ENCODE measurements at places on chromosomes 5 and 9.

- peak; percentile 11 for DNase-seq
These were observed 115.3 kb downstream of the TLE4 start for GRCh38 chr9:79687131-79687447.

GRCh38 chr5:109700516-109701153 is 10.9 kb downstream of the MAN2A1 start:
- DNase-seq = no peak

- no peak for DNase-seq
These were observed 82.3 kb downstream of the SECISBP2 start for GRCh38 chr9:89400403-89401116.

- no peak for DNase-seq
These were observed 52.0 kb upstream of the SLC25A51 start for GRCh38 chr9:37955781-37956422.

DNA sequence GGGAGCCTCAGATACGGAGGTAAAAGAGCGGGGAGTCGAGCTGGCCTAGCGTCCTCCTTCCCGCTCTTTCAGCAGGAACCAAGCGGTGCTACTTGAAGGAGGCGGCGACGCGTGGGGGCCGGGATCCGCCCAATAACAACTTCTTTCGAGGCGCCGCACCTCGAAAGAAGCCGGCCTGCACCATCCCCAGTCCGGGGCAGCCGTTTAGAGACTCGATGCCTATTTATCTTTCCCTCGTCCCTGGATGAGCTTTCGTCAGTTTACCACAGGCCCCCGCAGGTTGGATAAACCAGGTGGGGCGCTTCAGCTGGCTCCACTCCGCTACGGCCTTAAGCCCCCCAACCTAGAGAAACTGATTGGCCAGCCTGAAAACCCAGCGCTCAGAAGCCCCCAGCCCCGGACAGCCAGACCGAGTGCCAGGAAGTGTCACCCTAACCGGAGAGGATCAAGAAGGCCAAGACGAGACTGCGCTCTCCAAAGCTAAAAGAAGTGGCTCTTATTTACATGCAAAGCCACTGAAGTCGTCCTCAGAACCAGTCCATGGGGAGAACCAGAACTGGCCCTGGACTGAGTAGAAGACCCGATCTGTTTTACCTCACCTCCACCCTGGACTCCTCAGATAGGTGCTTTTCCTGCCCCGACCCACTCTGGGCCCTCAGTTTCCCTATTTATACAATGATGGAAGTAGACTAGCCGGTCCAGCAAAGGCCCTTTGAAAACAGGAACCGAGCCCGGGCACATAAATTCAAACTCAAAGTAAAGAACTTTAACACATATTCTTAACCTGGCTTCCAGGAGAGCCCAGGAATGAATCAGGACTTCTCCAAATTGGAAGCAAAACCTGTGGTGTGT is 1.4 kb downstream of the HAND1 start:
- no peak for DNase-seq

DNA sequence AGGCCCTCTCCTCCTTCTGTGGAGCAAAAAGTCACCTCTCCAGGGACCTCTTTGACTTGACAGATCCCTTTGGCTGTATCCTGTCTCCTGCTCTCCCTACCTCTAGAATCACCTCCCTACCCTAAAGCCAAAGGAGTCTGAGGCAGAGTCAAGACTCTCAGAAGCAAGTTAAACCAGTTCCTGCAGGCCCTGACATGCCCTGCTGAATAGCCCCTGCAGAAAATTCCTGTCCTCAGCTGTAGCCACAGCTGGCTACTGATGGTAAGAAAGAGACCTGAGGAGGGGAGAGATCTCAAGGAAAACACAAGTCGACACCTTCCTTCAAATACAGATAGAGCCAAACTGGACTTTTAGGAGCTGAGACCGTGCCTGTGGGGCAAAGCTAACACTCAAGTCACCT is 23.7 kb upstream of the UBAP2 start:
- no peak for DNase-seq

GRCh38 chr5:143454936-143455516 is 51.5 kb upstream of the NR3C1 start:
- no peak for DNase-seq

DNA sequence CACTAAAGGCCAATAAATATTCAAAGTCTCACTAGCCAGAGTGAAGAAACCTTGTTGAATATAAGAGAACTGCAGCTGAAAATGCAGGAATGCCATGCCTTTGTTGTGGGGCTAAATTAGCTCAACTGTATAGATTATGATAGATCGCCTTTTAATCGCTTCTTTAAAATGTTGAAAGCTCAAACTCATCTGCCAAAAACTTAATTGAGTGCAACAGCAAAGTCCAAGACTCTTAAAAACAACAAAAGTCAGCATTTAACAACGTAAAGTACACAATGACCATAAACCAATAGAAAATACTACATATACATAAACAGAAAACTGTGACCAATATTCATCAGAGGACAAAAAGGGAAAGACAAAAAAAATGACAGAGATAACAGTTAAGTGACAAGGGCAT is 585.0 kb upstream of the CDH6 start:
- DNase-seq = no peak

- DNase-seq = no peak
These were observed 19.2 kb upstream of the F2RL1 start for GRCh38 chr5:76799588-76799987.

DNA sequence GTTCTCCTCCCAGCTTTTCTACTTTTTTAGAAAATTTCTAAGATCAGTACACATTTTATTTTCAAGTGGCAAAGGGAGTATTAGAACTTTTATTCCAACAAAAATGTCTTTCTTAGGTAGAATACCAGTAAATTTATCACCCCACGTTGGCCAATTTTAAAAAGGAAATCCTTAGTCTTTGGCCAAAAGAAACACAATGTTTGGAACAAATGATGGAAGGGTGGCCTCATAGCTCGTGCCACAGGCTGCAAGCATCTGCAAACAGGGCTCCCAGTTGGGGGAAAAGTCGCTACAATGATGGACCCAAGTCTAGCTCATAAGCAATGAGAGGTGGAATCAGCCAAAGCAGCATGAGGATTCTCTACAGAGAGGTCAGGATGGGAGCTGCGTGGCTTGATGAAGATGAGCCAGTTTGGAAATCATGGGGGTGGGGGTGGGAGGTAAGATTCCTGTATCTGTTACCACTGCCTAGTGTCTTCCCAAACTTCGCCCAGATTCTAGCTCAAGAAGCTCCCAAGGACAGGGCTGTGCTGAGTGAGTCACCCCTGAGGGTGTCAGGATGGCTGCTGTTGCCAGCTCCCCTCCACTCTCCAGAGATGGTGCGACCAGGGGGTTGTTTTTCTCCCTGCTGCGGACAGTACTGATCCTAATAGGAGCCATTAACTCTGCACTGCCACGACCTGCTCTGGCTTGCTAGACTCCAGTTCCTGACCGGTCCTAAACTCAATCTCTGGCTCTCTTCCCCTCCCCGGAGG is 75.6 kb downstream of the DCP2 start:
- DNase-seq = no peak

DNA sequence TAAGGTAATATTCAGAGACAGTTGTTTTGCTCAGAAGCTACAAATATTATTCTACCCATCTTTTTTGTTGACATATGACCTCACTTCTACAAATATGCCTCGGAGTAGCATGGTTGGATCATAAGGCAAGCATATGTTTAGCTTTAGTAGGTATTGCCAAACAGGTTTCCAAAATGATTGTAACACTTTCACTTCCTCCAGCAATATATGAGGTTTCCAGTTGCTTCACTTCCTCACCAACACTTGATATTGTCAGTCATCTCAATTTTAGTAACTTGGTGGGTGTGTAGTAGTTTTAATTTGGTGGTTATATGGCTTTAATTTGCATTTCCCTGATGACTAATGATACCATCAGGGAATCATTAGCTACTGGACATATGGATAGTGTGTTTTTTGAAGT is 46.7 kb downstream of the TNFSF8 start:
- DNase-seq = no peak

DNA sequence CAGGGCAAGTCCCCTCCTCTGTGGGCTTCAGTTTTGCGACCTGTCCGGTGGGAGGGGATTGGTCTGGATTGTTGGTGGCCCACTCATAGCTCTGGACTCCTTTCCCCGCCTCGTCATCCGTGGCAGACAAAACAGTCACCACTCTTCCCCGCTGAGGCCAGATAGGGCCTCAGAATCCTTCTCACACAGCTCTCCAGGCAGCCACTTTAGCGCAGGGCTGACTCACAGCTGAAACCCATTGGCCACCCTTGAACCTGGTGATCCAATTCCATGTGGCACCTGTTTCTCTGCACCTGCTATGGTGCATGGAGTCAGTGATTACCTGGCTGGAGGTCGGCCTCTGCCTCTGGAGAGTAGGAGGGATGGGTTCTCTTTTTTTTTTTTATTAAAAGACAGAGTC is 15.8 kb upstream of the CACFD1 start:
- DNase-seq = no peak

- DNase-seq = no peak
These were observed 232.0 kb downstream of the CHSY3 start for GRCh38 chr5:130136300-130136699.

- no peak for DNase-seq
These were observed 11.3 kb upstream of the ANGPTL2 start for GRCh38 chr9:127133739-127134167.

DNA sequence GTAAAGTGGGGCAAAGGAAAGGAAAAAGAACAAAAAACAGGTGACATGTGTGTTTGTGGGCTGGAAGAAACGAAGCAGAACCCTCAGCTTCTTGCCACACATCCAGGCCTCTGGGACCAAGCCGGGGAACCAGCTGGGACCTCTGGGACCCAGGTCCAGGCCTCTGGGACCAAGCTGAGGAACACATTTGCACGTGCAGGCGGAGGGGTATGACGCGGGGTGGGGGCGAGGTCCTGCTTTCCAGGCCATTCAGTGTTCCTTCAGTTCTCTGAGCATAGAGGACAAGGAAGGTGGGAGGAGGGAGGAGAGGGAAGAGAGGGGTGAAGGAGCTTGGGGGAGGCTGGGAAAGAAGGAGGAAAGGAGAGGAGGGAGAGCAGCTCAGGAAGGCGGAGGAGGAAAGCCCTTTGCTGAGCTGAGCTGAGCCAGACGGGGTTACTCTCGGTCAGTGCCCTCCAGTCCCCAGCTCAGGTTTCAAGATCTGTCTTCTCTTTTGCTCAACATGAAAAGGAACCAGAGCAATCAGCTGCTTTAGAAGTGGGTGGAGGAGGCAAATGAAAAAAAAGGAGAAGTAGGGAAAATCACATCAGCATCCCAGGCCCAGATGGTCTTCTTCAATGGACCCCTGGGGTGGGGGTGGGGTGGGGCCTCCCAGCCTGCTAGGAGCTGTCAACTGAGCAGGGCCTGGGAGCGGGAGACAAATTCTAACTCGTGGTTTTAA is 59.1 kb downstream of the ABCA1 start:
- DNase-seq = no peak

DNA sequence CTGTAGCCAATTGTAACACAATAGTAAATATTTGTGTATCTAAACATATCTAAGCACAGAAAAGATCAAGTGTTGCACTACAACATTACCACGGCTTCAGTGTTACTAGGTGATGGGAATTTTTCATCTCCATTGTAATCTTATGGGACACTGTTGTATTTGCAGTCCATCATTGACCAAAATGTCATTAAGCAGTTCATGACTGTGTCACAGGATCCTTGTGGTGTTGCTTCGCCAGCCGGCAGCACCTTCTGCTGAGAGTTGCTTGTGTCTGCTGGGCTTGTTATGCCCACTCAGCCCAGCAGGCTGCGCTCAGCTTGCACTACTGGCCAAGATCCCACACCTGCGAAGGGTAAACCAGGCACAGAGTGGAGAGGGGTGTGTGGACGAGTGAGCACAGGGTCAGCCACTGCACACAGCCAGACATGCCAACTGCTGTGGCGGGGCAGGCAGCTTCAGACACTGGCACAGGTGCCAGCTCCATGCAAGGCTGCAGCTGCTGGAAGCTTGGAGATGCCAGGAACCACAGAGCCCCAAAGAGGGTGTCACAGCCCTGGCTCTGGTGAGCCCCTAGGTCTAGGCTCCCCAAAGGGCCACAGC is 273.7 kb downstream of the CETN3 start:
- no peak for DNase-seq

GRCh38 chr5:38923661-38924451 is 78.0 kb downstream of the OSMR start:
- no peak for DNase-seq

DNA sequence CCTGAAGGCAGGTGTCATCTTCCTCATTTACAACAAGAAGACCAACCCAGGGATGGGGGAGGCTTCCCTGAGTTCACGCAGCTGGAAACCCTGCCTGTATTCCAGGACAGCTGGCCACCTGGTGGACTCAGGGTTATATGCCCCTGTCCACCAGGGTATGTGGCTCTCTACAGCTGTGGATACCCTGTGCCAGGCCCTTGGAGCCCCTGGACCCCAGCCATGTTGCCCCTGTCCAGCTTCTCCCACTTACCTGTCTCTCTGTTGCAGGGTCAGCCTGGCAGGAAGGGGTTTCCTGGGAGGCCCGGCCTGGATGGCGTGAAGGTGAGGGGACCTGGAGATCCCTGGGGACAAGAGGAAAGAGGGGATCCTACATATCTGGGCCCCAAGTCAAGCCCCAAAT is 79.7 kb upstream of the ORM1 start:
- DNase-seq = no peak

GRCh38 chr5:169667896-169668674 is 31.0 kb downstream of the DOCK2 start:
- no peak for DNase-seq

GRCh38 chr9:27022920-27023319 is 17.4 kb upstream of the LRRC19 start:
- DNase-seq = no peak

DNA sequence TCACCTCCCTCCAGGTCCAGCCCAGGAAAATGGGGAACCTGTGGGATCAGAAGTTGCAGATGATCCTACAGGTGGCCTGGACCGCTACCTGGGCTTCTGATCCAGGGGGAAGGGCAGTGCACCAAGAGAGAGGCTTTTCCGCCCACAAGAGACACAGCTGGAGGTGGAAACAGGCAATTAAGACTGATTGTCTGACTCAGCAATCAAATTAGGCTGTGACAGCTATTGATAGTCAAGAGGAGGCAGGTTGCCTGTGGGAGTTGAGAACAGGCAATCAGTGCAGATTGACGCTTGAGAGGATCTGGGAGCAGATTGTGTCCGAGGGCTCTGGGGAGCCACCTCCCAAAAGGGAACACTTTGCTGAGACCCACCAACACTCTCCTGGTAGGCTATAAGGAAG is 71.1 kb upstream of the SLC44A1 start:
- DNase-seq = no peak

DNA sequence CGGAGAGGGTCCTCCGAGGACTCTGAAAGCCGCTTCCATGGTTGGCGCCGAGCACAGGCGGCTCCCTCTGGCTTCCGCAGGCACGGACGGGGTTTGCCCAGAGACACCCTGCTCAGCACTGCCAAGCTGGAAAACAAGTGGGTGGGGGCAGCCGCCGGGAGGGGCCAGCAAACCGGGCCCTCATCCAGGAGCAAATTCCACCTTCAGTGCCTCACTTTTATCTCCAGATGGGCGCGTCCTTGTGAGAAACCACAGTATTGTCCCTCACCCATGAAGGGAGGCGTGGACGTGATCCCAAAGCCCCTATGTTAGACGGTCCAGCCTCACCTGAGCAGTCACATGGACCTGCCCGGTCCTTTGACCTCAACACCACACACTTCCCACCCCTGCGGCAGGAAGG is 29.0 kb downstream of the MED10 start:
- no peak for DNase-seq

GRCh38 chr9:75064307-75065025 is 23.5 kb downstream of the NMRK1 start:
- DNase-seq = no peak
